ENCODE measurements at places on chromosomes 1 and 21.

DNA sequence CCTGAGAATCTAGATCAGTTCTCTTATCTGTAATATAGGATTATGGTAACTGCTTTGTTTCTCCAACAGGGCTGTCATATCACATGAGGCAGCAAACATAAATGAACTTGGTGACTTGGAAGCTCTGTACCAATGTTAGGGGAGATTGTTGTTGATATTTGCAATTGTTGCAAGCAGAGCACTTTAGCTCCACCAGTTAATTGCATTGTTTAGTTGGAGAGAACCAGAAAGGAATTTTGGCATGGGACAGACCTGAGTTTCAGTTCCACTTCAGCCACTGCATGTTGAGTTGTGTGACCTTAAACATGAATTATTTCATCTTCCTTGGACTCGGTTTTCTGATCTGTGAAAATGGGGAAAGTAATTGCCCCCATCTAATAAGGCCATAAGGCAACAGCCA, 142.3 kb upstream of the JUN start:
- DNase-seq = no peak

DNA sequence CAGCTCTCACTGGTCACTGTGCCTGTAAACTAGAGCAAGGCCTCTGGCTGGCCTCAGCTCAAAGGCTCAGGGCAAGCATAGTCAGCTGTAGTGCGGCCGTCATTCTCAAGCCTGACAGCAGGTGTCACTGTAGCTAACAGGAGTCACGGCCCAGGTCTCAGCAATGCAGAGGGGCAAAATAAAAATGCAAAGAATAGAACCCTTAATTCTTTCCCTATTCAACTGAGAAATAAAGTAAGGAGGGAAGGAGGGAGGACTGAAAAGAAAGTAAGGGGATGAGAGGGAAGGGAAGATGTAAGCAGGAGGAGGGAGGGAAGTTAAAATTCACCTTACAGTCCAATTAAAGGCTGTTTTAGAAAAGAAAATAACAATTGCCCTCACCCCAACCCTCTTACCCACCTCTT, 106.1 kb downstream of the KIAA0319L start:
- peak; percentile 83 for DNase-seq

GRCh38 chr1:115300087-115300876, 37.8 kb downstream of the NGF start:
- no peak for DNase-seq

GRCh38 chr21:31252611-31253010, 91.5 kb downstream of the TIAM1 start:
- no peak for DNase-seq

DNA sequence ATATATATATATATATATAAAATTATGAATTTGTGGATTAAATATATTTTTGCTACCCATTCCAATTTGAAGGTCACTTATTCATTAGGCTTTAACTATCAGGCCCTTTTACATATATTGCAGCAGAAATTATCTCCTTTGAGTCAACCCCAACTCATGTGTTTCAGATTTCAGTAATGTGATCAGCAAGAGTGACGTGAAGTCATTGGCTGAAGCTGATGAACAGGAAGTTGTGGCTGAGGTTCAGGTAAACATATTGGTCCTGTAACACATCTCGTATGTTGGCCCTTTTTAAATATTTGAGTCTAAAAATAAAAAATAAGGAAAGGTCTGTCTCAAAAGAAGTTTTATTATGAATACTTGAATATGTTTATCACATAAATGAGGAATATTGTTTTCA, 8.5 kb downstream of the VPS45 start:
- no peak for DNase-seq

DNA sequence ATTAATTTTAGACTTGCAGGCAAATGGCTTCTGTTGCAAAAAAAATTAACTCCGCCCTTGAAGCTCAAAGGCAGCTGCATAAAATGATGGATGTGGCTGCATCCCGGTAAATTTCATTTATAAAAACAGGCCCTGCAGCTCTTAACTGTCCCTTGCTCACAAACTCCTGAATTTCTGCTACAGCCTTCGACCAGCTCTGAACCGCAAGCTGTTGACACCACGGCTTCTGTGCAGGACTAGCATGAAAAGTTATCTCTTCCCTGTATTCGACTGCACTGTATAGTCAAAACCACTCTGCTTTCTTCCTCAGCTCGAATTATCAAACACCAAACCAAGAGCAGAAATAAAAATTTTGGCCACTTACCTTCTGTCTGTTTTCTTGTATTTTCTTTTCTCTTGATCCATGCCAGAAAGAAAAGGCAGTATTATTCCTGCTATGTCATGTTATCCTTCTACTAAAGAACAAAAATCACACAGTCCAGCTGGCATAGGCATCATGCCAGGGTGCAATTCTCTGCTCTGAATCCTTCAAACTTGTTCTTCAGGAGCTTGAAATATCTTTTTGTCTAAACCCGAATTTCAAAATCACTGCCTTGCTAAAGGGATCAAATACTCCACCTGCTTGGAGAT, 195.5 kb upstream of the NCAM2 start:
- no peak for DNase-seq

- no peak for DNase-seq
Observed at GRCh38 chr1:220803401-220804201, 16.9 kb downstream of the MTARC1 start.

DNA sequence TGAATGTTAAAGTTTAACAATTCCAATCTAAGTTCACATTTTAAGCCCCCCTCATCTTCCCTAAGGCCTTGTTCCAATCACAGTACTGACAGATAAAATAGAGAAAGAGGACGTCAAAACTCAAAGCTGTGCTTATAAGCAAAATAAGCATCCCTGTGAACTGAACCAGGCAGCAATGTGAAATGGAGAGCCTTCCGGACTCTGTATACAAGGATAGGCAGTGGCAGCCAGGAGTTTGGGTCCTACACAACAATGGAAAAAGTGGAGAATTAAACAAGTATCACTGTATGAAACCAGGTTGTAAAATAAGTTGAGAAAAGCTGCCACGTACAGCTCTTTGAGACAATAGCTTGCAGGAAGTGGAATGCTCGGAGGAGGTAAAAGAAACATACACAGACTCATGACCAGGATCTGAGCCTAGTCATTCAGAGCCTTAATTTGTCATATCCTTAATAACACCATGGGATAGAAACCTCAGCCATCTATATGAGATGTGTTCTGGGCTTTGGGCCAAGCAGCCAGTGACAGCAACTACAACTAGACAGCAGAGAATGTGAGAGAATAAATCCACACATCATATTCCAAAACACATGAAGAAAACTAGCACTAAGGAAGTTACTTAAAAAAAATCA, 55.2 kb upstream of the PALMD start:
- no peak for DNase-seq

DNA sequence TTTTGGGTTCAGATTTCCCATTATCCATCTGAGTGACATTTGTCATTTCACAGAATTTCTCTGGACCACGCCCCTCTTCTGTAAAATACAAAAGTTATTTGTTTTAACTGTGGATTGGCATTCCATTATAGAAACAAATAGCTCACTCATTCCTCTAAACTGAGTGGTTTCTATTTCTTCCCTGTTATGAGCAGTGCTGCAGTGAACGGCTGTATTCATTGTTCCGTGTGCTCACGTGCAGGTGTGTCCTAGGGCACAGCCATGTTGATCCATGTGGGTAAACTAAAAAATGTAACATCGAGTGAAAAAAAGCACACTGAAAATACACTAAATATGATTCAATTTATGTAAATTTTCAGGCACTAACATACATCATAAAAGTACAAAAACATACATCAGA, 27.0 kb upstream of the IL12RB2 start:
- no peak for DNase-seq

DNA sequence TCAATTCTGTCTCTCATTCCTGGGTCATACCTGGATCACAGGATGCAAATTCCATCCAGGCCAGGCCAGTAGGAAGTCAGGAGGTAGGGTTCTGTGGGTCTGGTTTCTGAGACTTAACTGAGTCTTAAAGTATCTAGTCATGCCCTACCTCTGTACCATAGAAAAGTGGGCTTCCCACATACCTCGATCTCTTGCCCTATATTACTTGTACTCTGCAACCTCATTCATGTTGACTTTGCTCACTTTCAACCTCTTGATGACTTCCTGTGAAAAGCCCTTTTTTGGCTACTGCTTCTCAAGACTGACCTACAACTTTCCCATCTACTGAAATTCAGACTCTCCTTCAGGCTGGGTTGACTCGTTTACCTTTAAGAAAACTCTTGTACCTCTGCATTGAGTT, 128.9 kb upstream of the C8B start:
- no peak for DNase-seq

GRCh38 chr1:164803366-164803765, 244.4 kb downstream of the PBX1 start:
- DNase-seq = no peak

GRCh38 chr1:30541721-30542485, 181.5 kb downstream of the MATN1 start:
- no peak for DNase-seq

DNA sequence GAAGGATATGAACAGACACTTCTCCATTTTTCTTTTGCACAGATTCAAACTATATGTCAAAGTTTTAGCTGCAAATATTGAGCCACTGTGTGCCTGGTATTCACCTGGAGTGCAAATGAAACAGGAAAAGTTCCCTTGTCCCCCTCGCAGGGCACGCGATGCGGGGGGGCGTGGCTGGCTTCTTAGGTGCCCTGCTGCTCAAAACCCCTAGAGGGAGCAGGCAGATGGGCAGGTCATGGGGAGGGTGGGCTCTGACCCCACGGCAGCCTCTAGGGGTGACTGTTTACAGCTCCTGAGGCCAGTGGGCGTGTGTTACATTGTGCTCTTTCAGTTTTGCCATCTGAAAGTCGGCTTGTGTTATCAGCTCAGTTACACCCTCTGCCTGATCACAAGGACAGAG, 931.2 kb upstream of the B3GALT2 start:
- DNase-seq = no peak
